Esophagus squamous epithelium (tissue), 5 donors: ENCODE measurements at places on chromosomes 1 and 21.

- DNase-seq, result no peak
Observed at GRCh38 chr1:3221112-3222041, 152.4 kb downstream of the PRDM16 start.

DNA sequence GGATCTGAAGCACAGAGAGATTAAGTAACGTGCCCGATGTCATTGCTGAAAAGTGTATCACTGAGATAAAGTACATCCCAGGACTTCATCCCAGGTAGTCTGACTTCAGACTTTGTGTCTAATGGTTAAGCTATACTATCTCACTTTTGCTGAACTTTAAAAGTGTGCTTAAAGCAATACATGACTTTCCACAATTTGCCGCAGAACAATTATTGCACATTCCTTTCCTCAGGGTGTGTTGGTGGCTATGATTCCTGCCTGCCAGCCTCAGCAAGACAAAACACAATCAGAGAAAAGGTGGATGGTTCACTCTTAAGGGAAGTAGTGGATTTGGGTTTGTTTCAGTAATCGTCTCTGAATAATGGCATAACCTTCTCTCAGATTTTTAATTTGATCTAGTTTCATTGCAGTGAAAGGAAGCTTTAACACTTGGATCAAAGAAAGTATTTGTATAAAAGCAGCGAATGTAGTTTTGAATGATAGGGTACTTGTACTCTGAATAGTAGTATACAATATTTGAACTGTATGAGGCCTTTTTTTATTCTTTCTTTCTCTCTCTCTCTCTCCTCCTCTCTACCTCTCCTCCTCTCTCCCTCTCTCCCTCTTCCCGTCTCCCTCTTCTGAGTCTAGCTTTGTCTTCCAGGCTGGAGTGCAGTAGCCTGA is 47.0 kb downstream of the CNST start:
- no peak for DNase-seq

GRCh38 chr21:45640001-45640887 is 3.3 kb upstream of the PCBP3 start:
- no peak for DNase-seq

DNA sequence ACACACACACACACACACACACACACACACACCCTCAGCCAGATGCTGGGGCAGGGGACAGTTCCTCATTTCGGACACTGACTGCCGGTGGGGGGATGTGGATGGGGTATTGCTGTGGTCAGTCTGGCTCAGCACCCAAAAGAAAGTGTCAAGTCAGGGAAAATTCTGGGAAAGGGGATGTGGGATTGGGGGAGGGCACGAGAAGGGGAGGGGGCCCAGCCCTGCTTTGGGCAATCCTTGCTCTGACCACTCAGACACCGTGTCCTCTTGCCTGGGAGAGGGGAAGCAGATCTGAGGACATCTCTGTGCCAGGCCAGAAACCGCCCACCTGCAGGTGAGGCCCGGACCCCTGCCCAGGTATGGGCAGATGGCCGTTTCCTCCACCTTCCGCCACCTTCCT is at the start of gene C1QC:
Gene C1QC (plus strand): TSS at position 253 of the 400 bp plus-strand sequence. CDS start 391 bp downstream, outside the sequence.
- no peak for DNase-seq

GRCh38 chr1:220889333-220889732 is 10.1 kb downstream of the HLX start:
- DNase-seq, result no peak

DNA sequence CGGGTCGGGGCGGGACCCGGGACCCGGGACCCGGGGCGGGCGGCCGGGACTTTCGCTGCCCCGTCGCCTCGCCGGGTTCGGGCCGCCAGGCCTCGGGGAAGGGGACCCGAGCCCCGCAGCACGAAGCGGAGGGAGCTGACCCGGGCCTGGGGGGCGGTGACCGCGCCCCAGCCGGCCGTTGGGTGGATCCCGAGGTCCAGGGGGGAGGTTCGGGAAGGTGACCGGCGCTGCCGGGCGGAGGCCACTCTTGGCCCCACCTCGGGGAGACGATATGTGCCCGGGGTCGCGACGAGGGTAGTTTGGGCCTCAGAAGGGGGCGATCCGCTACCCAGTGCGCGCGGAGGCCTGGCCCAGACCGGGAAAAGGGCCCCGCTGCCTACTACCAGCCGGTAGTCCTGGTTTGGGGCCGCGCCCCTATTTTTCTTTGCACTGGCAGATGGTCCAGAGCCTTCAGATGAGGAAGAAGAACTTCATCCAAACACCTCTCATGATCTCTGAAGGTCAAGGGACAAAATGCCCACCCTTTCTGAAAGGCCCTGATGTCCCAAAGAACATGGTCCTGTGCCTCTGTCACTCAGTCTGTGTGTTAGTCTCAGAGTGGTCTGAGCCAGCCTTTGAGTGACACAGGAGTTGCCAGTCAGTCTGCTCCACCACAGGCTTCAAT is 766 bp downstream of the AGO4 start:
- DNase-seq, result no peak

- DNase-seq, result no peak
Observed at GRCh38 chr1:56931686-56932085, 34.1 kb downstream of the C8B start.

DNA sequence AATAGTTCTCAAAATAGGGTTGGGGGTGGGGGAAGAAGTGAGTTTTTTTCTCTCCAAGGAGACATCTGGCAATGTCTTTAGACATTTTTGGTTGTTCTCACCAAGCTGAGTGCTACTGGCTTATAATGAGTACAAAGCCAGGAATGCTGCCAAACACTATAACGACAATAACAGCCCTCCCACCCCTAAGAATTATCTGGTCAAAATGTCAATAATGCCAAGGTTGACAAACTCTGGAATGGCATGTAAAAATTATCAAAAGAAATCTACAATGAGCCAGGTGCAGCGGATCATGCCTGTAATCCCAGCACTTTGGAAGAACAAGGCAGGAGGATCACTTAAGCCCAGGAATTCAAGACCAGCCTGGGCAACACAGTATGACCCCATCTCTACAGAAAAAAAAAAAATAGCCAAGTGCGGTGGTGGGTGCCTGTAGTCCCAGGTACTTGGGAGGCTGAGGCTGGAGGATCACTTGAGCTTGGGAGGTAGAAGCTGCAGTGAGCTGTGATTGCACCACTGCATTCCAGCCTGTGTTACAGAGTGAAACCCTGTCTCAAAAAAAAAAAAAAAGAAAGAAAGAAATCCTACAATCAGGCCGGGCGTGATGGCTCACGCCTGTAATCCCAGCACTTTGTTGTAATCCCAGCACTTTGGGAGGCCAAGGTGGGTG is 2.5 kb downstream of the ATP5PF start:
- DNase-seq, result no peak

DNA sequence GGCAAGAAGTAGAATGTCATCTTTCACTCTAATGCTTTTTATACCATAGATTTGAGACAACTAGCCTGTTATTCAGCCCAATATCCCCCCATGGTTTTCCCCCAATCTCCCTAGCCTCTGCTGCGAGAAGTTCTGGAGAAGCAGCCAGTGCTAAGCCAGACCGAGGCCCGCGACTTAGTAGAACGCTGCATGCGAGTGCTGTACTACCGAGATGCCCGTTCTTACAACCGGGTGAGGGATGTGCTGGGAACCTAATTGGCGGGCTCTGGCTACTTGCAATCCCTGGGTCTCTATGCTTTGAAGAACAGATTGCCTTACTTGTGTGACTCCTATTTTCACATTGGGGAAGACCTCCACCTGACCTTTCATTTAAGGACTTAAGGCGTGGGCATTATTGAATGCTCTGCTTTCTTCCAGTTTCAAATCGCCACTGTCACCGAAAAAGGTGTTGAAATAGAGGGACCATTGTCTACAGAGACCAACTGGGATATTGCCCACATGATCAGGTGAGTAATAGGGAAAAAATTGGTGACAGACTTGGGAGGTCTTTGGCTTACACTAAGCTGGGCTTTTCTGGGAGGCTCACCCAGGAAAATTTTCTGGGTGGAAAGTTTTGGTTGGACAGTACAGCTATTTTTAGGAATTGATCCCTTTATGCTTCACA is 1.9 kb downstream of the PSMB4 start:
- DNase-seq, result no peak

DNA sequence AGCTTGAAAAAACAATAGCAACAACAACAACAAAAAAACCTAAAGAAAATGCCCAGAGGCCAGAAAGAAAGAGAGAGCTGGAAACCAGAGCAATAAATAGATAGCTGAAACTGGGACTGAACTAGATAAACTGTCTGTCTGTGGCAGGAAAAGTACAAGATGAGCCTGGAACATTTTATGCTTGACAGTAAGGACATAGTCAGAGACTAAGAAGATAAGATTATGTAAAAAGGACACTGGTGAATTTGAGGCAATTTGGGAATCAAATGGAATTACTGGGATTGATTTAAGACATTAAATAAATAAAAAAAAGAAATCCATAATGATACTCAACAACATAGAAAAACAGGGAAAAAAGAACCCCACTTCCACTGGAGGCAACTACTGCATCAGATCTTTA is 1.7 kb upstream of the KIFAP3 start:
- DNase-seq, result no peak

DNA sequence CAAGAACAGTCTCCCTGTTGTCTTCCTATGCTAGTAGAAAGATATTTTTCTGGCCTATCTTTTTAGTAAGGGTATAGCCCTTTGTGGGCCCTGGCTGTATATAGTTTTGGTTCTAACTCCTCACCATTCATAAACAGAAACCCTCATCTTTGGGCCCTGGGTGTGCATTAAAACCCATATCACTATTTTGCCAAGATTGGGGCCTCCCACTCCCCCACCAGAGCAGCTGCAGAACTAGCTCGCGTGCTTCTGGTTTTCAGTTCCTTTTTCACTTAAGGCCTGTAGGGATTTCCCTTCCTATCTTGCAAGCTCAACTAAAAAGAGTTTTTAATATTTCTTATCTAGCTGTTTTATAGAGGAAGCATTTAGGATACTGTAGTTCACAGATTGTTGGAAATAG is 106.4 kb downstream of the RGL1 start:
- no peak for DNase-seq

DNA sequence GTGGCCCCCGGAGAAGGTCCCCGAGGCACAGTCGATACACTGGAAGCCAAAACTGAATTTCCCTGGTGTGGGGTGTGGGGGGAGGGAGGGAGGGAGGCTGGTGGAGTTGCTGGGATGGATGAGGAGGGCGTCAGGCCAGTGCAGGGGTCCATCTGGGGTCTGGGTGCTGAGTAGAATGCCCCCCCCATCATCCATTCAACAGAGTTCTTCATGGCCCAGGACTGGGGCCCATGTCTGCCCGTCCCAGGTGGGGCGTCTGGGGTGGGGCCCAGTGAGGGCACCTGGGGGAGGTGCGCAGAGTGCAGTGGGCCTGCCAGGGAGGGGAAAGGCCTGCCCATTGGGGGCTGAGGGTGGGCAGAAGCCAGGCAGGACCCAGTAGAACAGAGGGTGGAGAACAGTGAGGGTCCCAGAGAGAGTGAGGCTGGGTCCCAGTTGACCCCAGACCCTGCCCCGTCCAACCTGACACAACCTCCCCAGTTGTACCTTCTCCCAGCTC is 1.9 kb downstream of the TNFRSF18 start:
- no peak for DNase-seq

GRCh38 chr1:30758785-30759380 is 1.3 kb upstream of the LAPTM5 start:
- no peak for DNase-seq

- DNase-seq, result no peak
Observed at GRCh38 chr1:36609241-36610027, 126.7 kb upstream of the CSF3R start.

GRCh38 chr1:109933856-109934711 is 23.4 kb downstream of the CSF1 start:
- no peak for DNase-seq

DNA sequence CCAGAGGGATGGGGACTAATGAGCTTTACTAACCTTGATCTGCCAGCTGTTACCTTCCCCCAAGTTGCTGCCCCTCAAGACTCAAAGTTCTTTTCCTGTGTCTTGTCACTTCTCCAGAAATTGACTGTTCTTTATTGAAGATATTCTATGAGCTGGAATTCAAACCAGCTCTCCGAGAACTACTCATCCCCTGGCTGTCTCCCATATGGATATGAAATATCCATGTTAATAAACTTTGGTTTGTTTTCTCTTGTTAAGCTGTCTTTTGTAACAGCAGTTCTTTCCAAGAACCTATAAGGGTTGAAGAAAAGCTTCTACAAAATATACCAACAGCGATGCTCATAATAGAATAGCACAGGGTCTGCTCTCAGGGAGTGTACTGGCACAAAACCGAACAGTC is 77.0 kb downstream of the CAMK2N1 start:
- no peak for DNase-seq

DNA sequence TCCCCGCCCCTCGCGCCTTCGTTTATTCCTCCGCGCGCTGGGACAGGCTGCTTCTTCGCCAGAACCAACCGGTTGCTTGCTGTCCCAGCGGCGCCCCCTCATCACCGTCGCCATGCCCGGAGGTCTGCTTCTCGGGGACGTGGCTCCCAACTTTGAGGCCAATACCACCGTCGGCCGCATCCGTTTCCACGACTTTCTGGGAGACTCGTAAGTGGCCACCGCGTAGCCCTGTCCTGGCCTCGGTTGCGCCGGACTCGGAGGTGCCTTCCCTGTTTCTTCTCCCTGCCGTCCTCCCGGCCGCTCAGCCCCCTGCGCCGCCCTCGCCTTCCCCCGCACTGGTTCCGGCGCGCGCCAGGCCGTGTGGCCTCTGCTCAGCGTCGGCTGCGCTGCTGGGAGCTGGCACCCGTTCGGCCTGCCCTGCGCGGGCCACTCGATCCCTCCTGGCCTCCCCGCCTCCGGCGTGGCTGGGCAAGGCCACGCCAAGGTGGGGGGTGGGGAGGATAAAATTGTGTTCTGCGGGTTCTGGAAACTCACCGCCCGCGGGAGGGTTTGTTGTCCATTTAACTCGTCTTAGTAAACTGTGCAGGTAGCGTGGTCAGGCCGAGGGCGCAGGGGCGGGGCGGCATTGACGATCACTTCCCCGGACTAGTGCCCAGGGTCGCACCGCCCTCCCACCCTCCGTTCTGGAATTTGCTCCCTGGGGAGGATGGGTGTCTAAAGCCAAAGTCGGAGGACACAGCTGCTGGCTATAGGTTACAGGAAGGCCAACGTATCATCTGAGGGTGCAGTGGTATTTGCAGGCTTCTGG is at the start of gene PRDX6:
Gene PRDX6 (plus strand): TSS at position 50 of the 808 bp plus-strand sequence. CDS start 63 bp downstream, at position 113.
- peak; percentile 77 for DNase-seq

- no peak for DNase-seq
Observed at GRCh38 chr1:214404571-214405213, 123.7 kb downstream of the SMYD2 start.

DNA sequence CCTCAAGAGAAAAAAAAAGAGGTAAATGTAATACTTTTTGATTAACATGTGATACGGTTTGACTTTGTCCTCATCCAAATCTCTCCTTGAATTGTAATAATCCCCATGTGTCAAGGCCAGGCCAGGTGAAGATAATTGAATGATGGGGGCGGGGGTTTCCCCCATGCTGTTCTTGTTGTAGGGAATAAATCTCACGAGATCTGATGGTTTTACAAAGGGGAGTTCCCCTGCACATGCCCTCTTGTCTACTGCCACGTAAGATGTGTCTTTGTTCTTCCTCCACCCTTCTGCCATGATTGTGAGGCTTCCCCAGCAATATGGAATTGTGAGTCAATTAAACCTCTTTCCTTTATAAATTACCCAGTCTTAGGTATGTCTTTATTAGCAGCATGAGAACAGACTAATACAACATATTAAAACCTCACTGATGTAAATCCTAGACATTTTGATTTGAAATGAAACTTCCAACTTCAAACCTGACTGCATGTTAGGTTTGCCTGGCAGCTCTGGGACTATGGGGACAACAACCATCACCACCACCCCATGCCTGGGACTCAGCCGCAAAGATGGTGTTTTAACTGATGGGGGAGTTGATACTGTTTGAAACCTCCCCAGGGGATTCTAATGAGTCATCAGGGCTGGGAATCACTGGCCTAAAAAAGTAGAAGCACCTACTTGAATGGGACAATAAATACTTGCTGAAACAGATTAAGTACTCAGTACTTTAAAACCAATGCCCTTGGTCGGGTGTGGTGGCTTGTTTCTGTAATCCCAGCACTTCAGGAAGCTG is 32.8 kb upstream of the BACH1 start:
- DNase-seq, result no peak
